Bronchial smooth muscle cell (primary cell): ENCODE measurements at places on chromosomes 1 and 21. TPM values are rescaled to one million over a fixed set of nuclear protein-coding genes. Genes with fewer than 3 reads are reported as not detected.

Gene TNFRSF8
- total RNA-seq, result 0.16 TPM in 1 of 2 replicates, not detected in the other

Gene SPRR2E
- total RNA-seq, result not detected in 2 replicates

Gene KRTAP10-7
- not detected in 2 replicates for total RNA-seq

Gene TRIM58
- total RNA-seq, result not detected in 2 replicates

Gene CFAP141
- not detected in 2 replicates for total RNA-seq

Gene SPRTN
- total RNA-seq, result 12.8 and 23.9 TPM in 2 replicates

Gene PDZK1IP1
- not detected in 2 replicates for total RNA-seq

Gene F13B
- not detected in 2 replicates for total RNA-seq

Gene ABCG1
- 5.7 and 10.0 TPM in 2 replicates for total RNA-seq

Gene SPRR1A
- not detected in 2 replicates for total RNA-seq

Gene LYPD8
- total RNA-seq, result not detected in 2 replicates

Gene PHGDH
- 46.8 and 154 TPM in 2 replicates for total RNA-seq

Gene AMPD1
- not detected in 2 replicates for total RNA-seq

Gene SH2D5
- total RNA-seq, result 0.69 and 1.3 TPM in 2 replicates

Gene KCNJ9
- total RNA-seq, result under 0.01 and 0.09 TPM in 2 replicates

Gene IGSF9
- 0.09 TPM in 1 of 2 replicates, not detected in the other for total RNA-seq

Gene PRAMEF33
- not detected in 2 replicates for total RNA-seq

Gene CDCA8
- 0.26 and 1.1 TPM in 2 replicates for total RNA-seq

Gene C8B
- not detected in 2 replicates for total RNA-seq

Gene BRINP2
- total RNA-seq, result under 0.01 TPM in 1 of 2 replicates, not detected in the other

Gene AMIGO1
- 1.3 and 1.9 TPM in 2 replicates for total RNA-seq

Gene SIM2
- not detected in 2 replicates for total RNA-seq

Gene ESPN
- 0.17 TPM in 1 of 2 replicates, not detected in the other for total RNA-seq

Gene GJA5
- under 0.01 TPM in 1 of 2 replicates, not detected in the other for total RNA-seq

Gene LCE1C
- not detected in 2 replicates for total RNA-seq

Gene TTC34
- 0.16 and 0.17 TPM in 2 replicates for total RNA-seq

Gene NBPF10
- total RNA-seq, result 2.8 and 4.9 TPM in 2 replicates

Gene RIMKLA
- under 0.01 TPM in 1 of 2 replicates, not detected in the other for total RNA-seq

Gene TIMM17A
- 28.7 and 44.0 TPM in 2 replicates for total RNA-seq

Gene CR1L
- not detected in 2 replicates for total RNA-seq

Gene CNTN2
- not detected in 2 replicates for total RNA-seq

Gene LRRC7
- under 0.01 TPM in 1 of 2 replicates, not detected in the other for total RNA-seq

Gene FCRL4
- total RNA-seq, result not detected in 2 replicates

Gene KIAA0040
- total RNA-seq, result under 0.01 TPM in 2 replicates

Gene SLC26A9
- total RNA-seq, result not detected in 2 replicates

Gene EFNA1
- 0.86 and 1.3 TPM in 2 replicates for total RNA-seq

Gene HCRTR1
- total RNA-seq, result not detected in 2 replicates

Gene SV2A
- total RNA-seq, result 11.8 and 16.0 TPM in 2 replicates

Gene KRTAP21-3
- not detected in 2 replicates for total RNA-seq

Gene OXCT2
- total RNA-seq, result 0.09 and 2.2 TPM in 2 replicates

Gene OR10Z1
- total RNA-seq, result not detected in 2 replicates

Gene KLHL17
- 4.9 and 6.9 TPM in 2 replicates for total RNA-seq

Gene HDAC1
- total RNA-seq, result 82.8 and 94.3 TPM in 2 replicates
